ENCODE measurements at places on chromosomes 5 and 9. TPM values are rescaled to one million over a fixed set of nuclear protein-coding genes. Genes with fewer than 3 reads are reported as not detected.

INSL4 gene
- total RNA-seq = not detected

ABLIM3 gene
- not detected for total RNA-seq

PCDHB13 gene
- total RNA-seq = 0.12 TPM

NAIF1 gene
- 8.6 TPM for total RNA-seq

PCSK1 gene
- not detected for total RNA-seq

GOLGA1 gene
- 18.7 TPM for total RNA-seq

TYRP1 gene
- not detected for total RNA-seq

ZBED3 gene
- total RNA-seq = 38.8 TPM

TOPORS gene
- 13.9 TPM for total RNA-seq

ORM2 gene
- 46.0 TPM for total RNA-seq

SHC3 gene
- total RNA-seq = 0.20 TPM

FOXD4 gene
- total RNA-seq = 0.93 TPM

SOHLH1 gene
- 44.9 TPM for total RNA-seq

PFN3 gene
- not detected for total RNA-seq

NXNL2 gene
- 0.60 TPM for total RNA-seq

ECSCR gene
- not detected for total RNA-seq

WDR38 gene
- not detected for total RNA-seq

CEP120 gene
- 24.4 TPM for total RNA-seq

SNX30 gene
- total RNA-seq = 20.6 TPM

TNFAIP8 gene
- total RNA-seq = 8.8 TPM

Data from Caco-2 (cell line).